Glutamatergic neuron (in vitro differentiated cells): ENCODE measurements at places on chromosomes 6 and 20. TPM values are rescaled to one million over a fixed set of nuclear protein-coding genes. Genes with fewer than 3 reads are reported as not detected.

GRCh38 chr6:42078386-42078785 lies 28.1 kb downstream of the TAF8 start:
- DNase-seq = no peak

Gene SOBP
- total RNA-seq = 16.1 TPM

DNA sequence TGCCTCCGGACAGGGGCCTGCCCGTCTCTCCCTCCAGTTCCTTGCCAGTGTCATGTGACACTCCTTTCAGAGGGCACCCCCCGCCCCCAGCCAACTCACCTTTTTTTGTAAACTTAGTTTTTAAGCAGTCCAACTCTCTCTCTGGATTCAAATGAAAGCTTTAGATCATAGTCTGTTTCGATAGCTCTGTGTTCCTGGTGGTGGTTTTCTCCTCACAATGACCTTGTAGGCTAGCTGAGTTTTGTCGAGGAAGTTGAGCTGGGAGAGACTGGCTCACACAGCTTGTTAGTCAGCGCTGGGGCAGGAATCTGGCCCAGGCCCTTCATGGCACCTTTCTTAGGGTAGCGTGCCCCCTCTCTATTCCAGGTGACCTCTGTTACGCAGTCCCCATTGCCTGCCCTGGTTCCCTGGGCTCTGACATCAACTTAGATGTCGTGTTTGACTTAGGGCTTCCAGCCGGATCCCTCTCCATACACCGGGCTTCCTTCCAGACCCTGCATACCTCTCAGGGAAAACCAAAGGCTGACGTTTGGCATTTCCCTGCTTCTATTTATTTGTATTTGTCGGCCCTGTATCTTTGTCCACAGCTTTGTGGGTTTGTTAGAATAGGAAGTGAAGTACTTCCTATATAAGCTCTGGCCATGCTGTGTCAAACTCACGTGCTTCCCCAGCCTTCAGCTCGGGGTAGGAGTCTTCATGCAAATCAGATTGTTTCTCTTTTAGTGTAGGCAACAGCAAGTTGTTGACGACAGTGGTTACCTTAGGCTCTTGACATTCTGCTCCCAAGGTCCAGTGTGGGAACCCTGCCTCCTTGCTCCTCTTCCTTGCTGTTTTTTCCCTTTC lies 12.7 kb downstream of the IGF2R start:
- no peak for DNase-seq

DNA sequence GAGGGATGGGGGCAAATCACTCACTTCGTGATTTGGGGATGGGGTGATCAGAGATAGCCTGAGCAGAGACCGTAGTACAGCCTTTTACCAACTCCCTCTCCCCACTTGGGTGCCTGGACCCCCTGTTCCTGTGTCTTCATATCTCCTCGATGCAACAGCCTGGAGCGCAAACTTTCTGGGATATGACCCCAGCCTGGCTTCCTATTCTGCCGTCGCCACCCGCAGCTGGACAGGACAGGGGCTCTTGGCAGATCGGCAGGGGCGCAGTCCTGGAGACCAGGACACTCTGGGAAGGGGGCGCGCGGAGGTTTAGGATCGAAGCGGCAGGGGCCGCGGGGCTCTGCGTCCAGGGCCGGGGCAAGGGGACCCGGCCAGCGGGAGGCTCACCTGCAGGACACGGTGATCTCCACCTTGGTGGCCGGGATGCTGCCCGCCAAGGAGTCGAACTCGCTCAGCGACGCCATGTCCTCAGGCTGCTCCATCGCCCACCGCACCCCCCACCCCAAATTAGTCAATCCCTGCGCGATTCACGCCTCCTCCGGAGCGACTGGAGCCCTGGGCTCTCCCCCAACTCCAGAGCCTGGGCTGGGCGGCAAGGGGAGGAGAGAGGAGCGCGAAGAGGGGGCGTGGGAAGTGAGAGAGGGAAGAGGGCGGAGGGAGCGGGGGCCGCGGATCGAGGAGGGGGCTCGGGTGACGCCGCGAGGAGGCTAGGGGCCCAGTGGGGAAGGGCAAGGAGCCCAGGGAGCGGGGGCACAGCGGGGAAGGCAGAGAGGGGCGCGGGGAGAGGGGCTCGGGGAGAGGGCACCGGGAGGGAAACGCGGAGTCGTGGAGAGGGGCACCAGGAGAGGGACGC lies at the start of gene CPNE5:
Gene CPNE5 (minus strand): TSS at position 549 of the 853 bp plus-strand sequence. CDS start 67 bp downstream, at position 482.
- peak; percentile 43 for DNase-seq

DNA sequence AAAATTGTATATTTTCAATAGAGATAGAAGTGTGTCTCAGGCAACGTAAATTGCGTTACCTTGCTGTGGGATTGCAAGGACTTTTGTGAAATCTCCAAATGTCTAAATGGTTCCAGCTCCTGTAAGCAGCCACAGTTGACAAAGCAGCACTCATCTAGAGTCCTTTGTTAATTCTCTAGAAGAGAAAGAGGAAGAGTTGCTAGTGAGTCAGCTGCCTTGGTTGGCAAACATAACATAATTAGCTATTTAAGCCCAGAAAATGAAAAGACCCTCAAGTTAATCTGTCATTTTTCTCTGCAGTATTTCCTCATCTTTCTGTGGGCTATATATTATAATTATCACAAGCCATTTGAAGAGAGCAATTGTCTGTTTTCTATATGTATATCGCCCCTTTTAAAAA lies 66.4 kb upstream of the FABP7 start:
- no peak for DNase-seq

DNA sequence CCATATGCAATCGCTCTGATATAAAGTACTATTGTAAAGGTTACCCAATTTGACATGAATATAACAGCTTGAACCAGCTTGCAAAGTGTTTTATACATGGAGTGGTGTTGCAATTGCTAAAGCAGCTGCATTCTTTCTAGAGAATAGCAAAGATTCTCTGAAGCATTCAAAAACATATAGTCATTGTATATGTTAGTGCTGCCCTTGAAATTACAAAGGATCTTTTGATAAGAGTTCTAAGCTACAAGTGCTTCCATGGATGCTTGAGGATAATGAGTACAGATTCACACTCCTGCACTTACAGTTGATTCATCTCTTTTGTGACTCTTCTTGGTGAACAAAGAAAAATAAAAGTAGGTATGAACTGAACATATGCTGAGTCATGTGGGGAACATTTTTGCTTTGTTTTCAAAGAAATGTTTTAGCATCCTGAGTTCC lies 175.7 kb downstream of the ALDH8A1 start:
- DNase-seq = no peak

GRCh38 chr20:60340232-60340631 lies 382.0 kb downstream of the CDH26 start:
- no peak for DNase-seq

Gene CDH4
- total RNA-seq = 1.2 TPM

- no peak for DNase-seq
Measured at GRCh38 chr6:92708270-92708669, 711.1 kb downstream of the EPHA7 start.

- DNase-seq = no peak
Measured at GRCh38 chr6:6907286-6907685, 200.5 kb upstream of the RREB1 start.

Gene KIAA0408
- 110 TPM for total RNA-seq

Gene DUSP15
- 19.3 TPM for total RNA-seq

DNA sequence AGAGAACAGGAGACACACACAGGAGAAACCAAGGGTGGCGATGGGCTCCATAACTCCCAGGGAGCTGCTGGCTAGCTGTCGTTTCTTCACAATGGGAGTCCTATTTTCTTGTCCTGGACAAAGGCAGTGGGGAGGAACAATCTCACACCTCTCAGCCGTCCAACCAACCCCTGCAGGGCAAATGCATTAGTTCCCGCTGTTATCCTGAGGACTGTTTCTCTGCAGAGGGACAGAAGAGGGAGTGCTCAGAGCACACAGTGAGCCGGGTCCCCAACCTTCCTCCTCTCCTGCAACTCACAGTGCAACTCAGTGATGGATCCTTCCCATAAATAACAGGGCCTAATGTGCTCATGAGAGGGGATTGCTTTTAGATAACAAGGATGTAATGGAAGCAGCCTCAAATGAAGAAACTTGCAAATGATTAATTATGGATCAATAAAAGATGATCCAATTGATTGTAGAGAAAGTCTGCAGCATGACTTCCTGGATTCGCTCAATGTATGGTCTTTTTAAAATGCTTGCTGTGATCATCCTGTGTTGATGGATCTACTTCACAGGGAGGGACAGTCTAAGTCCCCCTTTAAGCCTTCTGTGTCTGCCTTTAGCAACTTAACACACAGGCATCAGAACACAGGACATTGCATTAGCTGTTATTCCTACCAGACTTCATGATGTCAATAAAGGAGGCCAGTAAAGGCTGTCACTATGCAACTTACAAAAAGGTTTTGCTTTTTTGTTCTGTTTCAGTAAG lies 453.4 kb upstream of the AGPAT4 start:
- DNase-seq = no peak

DNA sequence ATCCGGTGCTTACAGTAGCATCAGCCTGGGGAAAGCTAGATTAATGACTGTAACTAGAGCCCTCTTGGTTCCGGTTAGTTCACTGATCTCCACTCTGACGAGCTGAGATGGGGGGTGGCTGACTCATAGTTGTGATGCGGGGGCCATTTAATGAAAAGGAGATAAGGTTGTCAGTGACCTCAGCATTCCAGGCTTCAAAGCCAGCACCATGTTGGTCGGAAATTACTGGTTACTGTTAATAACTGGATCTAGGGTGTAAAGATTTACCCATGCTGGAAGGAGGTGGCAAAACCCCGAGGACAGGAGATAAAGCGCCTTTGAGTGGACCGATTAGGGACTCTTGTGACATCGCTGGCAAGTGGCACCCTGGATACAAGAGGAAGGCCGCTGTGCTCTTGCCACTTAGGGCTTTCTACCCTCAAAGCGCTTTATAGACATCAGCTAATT lies 21.1 kb downstream of the FOXC1 start:
- no peak for DNase-seq

Gene CALHM6
- not detected for total RNA-seq

DNA sequence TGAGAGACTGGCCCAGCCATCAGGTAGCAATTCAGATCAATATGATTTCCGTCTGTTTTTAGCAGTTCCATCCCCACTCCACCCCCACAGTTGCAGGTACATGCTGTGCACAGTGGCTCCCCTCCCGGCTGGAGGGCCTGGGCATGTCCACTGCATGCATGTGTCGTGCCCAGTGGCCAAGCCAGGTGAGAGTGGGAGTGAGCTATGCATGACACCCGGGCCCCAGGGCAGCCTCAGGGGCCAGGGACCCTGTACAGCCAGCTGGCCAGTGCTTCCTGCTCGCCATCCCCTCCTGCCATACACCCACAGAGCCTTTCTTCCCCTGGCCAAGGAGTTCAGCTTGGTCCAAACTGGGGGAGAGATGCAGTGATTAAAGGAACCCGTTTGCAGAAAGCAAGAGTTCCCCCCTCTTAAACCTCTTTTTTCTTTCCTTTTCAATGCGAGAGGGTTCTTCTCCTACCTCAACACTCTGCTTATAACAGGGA lies 135.3 kb downstream of the THBS2 start:
- no peak for DNase-seq

- no peak for DNase-seq
Measured at GRCh38 chr20:21398109-21399004, 1.0 kb upstream of the NKX2-4 start.

Gene SPO11
- not detected for total RNA-seq

Gene FERMT1
- total RNA-seq = 0.29 TPM

DNA sequence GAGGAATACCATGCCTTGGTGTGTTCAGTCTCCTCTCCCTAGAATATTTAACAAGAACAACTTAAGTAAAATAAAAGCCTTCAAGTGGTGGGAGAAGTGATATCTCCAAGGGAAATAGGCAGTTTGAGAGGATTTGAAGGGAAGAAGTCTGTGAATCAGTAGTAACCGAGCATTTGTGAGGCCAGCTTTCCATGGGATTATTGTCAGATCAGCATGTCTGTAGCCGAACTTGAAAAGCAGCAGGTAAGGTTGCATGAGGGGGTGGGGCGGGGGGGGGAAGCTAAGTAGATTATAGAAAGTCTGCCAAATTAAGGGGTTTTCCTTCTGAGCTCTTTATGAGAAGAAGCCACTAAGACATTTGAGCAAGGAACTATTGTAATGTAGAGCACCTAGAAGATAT lies 92.6 kb downstream of the GRIK2 start:
- DNase-seq = no peak

DNA sequence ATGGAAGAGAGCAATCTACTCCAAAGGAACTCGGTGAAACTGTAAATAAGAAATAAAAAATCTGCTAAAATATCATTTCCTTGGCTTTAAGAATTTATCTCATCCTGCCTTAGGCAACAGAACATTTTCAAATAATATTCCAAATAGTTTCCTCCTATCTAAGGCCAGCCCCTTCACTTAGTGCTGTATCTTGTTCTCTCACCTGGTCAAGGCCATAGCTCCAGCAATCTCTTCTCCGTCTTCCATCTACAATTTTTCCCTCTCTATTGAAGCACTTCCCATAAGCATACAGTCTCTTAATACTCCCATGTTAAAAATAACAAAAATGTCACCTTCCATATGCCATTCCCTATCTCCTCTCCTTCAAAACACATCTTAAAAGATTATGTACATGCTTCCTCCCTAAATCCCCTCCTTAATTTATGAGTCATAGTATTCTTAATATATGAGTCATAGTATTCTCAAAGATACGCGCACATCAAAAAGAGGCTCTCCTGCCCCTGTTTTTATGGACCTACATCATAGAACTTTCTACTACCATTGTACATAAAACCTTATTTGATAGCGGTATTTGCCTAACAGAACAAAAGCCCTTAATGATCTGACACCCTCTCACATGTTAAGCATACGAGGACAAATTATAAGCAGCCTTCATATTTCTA lies 146.9 kb downstream of the PDE10A start:
- no peak for DNase-seq

GRCh38 chr6:168636147-168637004 lies 195.4 kb downstream of the SMOC2 start:
- no peak for DNase-seq

Gene NOL4L
- 106 TPM for total RNA-seq

GRCh38 chr20:42697962-42698361 lies 491.7 kb downstream of the PTPRT start:
- DNase-seq = no peak

Gene C20orf141
- total RNA-seq = not detected

DNA sequence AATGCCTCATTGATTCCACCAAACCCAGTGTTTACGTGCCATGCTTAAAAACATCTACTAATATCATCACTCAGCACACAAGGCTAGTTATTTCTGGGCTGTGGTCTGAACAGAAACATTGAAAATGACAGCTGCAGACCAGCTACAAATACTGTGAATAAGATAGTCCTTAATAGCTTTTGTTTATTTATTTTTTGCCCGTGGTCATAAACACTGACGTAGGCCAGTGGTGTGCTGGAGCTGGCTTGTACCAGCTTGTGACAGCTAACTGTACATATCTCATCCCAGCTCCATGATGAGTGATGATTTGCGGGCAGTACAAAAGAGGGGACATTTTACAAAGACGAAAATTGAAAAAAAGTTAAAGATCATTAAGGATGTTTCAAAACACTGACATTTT lies 1057.0 kb downstream of the EPHA7 start:
- no peak for DNase-seq

Gene PEX3
- total RNA-seq = 12.0 TPM

Gene SRC
- total RNA-seq = 39.2 TPM

DNA sequence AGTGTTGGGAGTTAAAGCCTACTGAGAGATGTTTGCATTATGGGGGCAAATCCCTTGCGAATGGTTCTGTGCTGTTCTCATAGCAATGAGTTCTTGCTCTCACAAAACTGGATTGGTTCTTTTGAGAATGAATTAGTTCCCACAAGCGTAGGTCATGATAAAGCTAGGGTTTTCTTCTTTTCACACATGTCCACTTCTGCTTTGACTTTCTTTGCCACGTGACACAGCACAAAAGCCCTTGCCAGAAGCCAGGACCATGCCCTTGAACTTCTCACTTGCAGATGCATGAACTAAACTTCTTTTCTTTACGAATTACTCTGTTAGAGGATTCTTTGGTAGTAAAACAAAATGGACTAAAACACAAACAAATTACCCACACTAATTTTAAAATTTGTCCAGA lies 922.8 kb downstream of the EPHA7 start:
- DNase-seq = no peak

- DNase-seq = peak; percentile 4
Measured at GRCh38 chr20:25061821-25062530, 4.0 kb upstream of the ACSS1 start.

Gene GNRH2
- 1.2 TPM for total RNA-seq
